ENCODE measurements at places on chromosomes 1 and 21.
A peak's percentile ranks its signal among the peaks of the same experiment; 100 is the strongest.

- DNase-seq = no peak
Measured at GRCh38 chr1:244104309-244105060, 53.4 kb downstream of the ZBTB18 start.

GRCh38 chr1:40948741-40949443 lies 30.6 kb upstream of the CTPS1 start:
- DNase-seq = peak; percentile 30

- DNase-seq = no peak
Measured at GRCh38 chr1:15341634-15342407, 67.9 kb upstream of the EFHD2 start.

GRCh38 chr1:2859219-2859880 lies 57.9 kb upstream of the TTC34 start:
- DNase-seq = no peak

DNA sequence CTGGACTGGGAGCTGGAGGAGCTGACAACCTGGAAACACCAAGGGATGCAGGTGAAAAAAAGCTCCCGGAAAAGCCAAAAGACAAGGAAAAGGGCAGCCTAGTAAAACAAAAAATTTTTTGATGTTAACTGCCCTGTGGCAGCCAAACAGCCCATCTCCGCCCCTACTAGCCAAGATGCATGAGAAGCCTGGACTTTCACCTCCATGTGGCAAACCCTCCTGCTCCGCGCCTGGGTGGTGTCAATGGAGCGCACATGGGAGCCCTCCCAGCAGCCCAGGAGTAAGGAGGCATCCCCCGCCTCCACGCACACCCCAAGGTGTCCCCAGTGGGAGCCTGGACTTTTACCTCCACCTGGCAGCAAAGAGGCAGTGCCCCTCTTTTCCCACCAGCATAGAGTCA lies 30.5 kb downstream of the LEMD1 start:
- DNase-seq = no peak

All from stimulated activated CD4-positive, alpha-beta T cell treated with anti-CD3 and anti-CD28 coated beads, Interleukin-1b, Interleukin-23, amount 100 ng/mL, for 4 hours (primary cell).